HFFc6 (cell line): ENCODE measurements at places on chromosomes 1 and 21. TPM values are rescaled to one million over a fixed set of nuclear protein-coding genes. Genes with fewer than 3 reads are reported as not detected.

The BATF3 gene
- 0.77 to 1.3 TPM (median 1.2 TPM) in 3 replicates for total RNA-seq

The SLAMF6 gene
- total RNA-seq, result not detected in 3 replicates

The SMPDL3B gene
- not detected in 3 replicates for total RNA-seq

The LCE1A gene
- not detected in 3 replicates for total RNA-seq

The ARV1 gene
- total RNA-seq, result 23.6 to 30.1 TPM (median 24.1 TPM) in 3 replicates

The ETV3L gene
- total RNA-seq, result not detected in 3 replicates

The LIPI gene
- not detected in 3 replicates for total RNA-seq

The BMP8A gene
- not detected in 3 replicates for total RNA-seq

The DHCR24 gene
- 43.4 to 76.7 TPM (median 46.8 TPM) in 3 replicates for total RNA-seq

The NR0B2 gene
- not detected in 3 replicates for total RNA-seq

The CNTN2 gene
- not detected in 3 replicates for total RNA-seq

The C1orf141 gene
- not detected in 2 replicates for total RNA-seq

The TMOD4 gene
- not detected in 2 replicates for total RNA-seq
